ENCODE measurements at places on chromosomes 16 and 17.

DNA sequence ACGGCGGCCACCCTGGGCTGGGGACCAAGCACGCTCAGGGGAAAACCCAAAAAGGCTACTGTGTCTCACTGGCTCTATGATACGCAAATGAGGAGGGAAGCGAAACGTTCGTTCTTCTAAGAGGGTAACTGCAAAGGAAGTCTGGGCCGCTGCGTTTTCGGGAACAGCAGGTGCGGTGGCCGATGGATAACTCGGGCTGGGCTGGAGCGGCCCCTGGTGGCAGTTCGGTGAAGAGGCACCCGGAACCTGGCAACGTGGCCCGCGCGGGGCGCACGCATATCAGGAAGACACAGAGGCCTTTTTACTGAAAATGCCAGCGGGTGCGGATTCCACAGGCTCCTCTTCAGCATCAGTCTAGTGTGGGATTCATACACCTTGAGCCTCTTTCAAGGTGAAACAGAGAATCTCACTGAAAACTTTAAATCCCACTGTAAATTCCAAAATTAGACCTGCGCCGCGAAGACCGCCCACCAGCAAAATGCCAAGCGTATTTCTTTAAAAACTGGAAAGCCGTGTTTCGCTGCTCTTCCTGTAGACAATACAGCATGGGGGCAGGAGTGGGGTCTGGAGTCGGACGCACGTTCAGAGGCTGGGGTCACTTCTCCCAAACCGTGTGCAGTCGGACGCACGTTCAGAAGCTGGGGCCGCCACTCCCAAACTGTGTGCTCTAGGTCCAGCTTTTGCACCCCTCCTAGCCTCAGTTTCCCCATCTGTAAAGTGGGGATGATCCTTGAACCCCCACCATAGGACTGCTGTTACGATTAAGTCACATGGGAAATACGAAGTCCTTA, 44.4 kb upstream of the METTL9 start:
- DNase-seq = peak; percentile 92

DNA sequence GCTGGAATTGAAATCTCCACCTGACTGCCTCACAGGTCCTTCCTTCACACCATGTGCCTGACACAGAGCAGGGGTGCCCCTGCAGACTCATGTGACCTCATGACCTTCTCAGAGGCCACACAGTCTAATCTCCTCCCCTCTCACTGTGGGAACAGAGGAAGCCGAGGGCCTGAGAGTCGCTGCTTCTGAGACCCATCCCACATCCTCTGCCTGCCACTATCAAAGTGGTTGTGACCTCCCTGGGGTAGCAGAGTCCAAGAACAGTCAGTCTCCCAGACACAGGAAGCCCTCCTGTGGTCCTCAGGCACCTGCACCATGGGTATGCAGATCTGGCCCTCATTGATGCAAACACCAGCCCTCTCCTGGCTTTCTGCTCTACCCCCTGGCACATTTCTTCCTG, 78.5 kb downstream of the RAB11FIP4 start:
- no peak for DNase-seq

GRCh38 chr17:49210158-49211029, at the start of the genes ABI3 and GNGT2:
Gene ABI3 (plus strand): TSS chr17:49210707. CDS start chr17:49210725, 18 bp downstream.
Gene GNGT2 (minus strand): TSS chr17:49210574. CDS start chr17:49207422, 3,152 bp downstream.
- DNase-seq = no peak

DNA sequence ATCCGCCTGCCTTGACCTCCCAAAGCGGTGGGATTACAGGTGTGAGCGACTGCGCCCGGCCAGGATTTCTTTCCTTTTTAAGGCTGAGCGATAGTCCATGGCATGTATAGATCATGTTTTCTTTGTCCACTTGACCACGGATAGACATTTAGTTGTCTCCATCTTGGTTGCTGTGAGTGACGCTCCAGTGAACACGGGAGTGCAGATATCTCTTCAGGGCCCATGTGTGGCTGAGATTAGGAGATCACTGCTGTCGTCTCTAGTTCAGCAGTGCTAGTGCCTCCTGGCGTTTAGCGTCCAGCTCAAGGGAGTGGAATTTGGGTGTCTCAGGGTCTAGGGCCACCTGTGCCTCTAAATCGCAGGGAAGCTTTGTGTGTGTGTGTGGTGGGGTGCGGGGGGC, 41.5 kb downstream of the ABCC1 start:
- peak; percentile 60 for DNase-seq

- peak; percentile 46 for DNase-seq
Measured at GRCh38 chr16:11792410-11793241, 4.4 kb downstream of the ZC3H7A start.

- DNase-seq = no peak
Measured at GRCh38 chr16:48300391-48300856, 53.1 kb upstream of the ABCC11 start.

- DNase-seq = no peak
Measured at GRCh38 chr17:21389394-21389793, 13.2 kb downstream of the KCNJ12 start.

DNA sequence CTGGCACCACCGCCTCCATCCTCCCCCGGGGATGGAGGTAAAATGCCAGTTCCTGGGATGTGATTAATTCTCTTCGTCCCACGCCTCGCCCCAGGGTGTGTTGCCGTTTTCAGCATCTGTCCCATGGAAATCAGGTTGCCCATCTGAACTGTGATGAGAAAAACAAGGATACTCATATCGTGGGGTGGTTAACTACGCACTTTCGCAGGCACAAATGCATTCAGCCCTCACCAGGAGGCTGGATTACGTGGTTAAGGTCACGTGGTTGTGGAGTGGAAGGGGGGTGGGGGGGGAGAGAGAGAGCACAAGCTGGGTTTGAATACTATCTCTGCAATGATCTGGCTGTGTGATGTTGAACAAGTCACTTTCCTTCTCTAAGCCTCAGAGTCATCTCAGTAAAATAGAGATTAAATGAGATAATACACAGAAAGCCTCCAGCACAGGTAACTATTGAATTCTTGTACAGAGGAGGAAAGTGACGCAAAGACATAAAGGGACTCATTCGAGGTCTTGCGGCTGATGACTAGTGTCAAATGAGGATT, 74.7 kb downstream of the BMERB1 start:
- DNase-seq = no peak

DNA sequence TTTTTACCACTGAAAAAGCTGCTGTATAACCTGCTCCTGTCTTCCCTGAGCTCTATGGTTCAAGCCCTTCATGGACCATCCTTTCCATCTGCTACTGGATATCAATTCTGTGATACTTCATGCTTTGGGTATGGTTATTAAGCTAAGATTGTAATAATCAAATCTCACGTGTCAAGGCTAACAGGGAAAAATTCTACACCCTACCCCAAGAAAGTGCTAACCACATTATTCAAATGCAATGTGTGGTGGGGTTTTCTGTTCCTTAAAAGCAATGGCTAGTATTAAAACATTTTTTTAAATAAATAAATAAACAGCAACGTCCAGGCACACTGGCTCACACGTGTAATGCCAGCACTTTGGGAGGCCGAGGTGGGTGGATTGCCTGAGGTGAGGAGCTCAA, 65.9 kb downstream of the SPAG9 start:
- no peak for DNase-seq

DNA sequence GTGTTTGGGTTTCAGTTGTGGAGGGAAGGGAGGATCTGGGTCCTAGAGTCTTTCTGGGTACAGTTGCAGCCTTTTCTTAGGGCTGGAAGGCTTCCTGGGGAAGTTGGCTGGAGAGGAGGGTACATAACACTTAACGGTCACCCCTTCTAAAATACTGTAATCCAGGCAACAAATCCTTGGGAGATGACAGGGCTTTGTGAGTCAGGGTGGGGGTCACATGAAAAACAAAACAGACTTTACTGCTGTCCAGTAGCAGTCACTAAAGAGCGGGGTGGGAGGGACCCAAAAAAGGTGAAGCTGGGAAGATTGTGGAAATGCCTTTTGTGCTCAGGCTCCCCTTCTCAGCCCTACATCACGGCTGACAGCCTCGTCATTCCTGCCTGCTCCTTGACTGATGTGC, 6.3 kb downstream of the SAP30BP start:
- no peak for DNase-seq

GRCh38 chr16:46907061-46907774, 23.1 kb downstream of the GPT2 start:
- DNase-seq = no peak

DNA sequence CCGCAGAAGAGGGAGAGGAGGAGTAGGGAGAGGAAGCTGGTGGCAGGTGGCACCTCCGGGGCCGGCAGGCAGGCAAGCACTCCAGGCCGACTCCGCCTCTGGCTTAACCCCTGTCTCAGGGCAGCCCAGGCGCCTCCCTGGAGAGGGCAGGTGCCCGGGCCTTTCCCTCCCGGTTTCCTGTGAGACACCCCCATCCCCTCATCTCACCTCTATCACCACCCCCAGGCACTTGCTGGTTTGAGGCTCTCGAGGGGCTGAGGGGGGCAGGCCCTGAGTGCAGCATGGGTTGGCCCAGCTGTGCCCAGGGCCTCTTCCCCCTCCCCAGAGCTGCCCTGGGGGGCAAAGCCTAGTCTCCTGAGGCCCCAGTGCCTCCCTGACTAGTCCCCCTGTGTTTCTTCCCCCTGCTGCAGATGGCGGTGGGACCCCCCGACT, 6.0 kb downstream of the DOC2A start:
- DNase-seq = peak; percentile 40

- peak; percentile 3 for DNase-seq
Measured at GRCh38 chr16:57615813-57616212, 12.6 kb upstream of the ADGRG1 start.

GRCh38 chr16:57516176-57516725, 20.1 kb downstream of the CCDC102A start:
- DNase-seq = peak; percentile 69

GRCh38 chr16:25107466-25107792, 4.1 kb upstream of the LCMT1 start:
- DNase-seq = no peak

GRCh38 chr16:17491140-17491662, 20.4 kb upstream of the XYLT1 start:
- DNase-seq = no peak

- no peak for DNase-seq
Measured at GRCh38 chr17:14935139-14935841, 329.8 kb downstream of the PMP22 start.

- DNase-seq = no peak
Measured at GRCh38 chr17:16900288-16900882, 71.5 kb downstream of the TNFRSF13B start.

GRCh38 chr17:20009302-20010098, at the start of gene SPECC1:
Gene SPECC1 (plus strand): TSS chr17:20009359. CDS start chr17:20096652, 87,293 bp downstream.
- peak; percentile 73 for DNase-seq

DNA sequence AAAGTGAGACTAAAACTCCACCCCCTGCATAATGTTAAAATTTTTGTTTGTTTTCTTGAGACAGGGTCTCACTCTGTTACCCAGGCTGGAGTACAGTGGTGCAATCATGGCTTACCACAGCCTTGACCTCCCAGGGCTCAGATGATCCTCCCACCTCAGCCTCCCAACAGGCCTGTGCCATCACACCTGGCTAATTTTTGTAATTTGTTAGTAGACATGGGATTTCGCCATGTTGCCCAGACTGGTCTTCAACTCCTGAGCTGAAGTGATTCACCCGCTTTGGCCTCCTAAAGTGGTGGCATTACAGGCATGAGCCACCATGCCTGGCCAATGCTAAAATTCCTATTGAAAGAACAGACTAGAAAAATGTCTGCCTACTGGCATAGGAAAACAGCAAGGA, 103.8 kb downstream of the TRIM37 start:
- DNase-seq = no peak
